ENCODE measurements at places on chromosomes 5 and 9.

GRCh38 chr5:77960863-77961396 is 184.8 kb upstream of the TBCA start:
- no peak for DNase-seq

GRCh38 chr5:14038341-14038959 is 94.0 kb upstream of the DNAH5 start:
- DNase-seq = no peak

GRCh38 chr5:6578676-6579343 is 54.0 kb downstream of the NSUN2 start:
- DNase-seq = no peak

GRCh38 chr5:146623009-146623408 is 107.0 kb upstream of the GPR151 start:
- no peak for DNase-seq

- DNase-seq = no peak
Measured at GRCh38 chr5:4099386-4099785, 503.8 kb downstream of the IRX1 start.

- DNase-seq = no peak
Measured at GRCh38 chr5:157197086-157197485, 16.4 kb downstream of the ITK start.

GRCh38 chr5:115818821-115819220 is 2.4 kb upstream of the CDO1 start:
- no peak for DNase-seq

- no peak for DNase-seq
Measured at GRCh38 chr9:129242971-129243561, 65.0 kb upstream of the IER5L start.

DNA sequence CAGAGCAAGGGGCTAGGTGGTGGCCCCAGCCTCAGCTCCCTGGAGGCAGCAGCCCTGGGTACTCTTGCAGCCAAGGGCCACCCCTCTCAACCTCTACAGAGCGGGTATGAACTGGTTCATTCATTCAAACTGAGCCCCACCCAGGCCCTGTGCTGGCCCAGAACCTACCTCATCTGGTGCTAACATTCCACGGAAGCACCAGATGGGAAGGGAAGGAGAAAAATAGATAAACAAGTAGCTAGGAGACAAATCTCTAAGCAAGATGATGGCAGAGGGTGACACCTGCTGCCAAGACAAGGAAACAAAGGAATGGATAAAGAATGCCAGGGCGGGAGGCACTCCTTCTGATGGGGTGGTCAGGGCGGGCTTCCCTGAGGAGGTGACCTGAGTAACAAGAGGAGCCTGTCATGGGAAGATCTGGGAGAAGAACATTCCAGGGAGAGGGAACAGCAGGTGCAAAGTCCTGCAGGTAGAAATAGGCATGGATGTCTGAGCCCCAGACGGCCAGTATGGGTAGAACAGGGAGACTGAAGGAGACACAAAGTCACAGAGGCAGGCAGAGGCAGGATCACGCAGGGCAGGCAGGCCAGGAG is 6.1 kb downstream of the ST6GALNAC4 start:
- no peak for DNase-seq

All from SIG-M5 (cell line).